ENCODE measurements at places on chromosomes 6 and 20.

- DNase-seq: no peak
Observed at GRCh38 chr6:132548746-132549463, 3.6 kb upstream of the TAAR8 start.

GRCh38 chr6:151722342-151722741 lies 85.1 kb upstream of the ESR1 start:
- DNase-seq: no peak

DNA sequence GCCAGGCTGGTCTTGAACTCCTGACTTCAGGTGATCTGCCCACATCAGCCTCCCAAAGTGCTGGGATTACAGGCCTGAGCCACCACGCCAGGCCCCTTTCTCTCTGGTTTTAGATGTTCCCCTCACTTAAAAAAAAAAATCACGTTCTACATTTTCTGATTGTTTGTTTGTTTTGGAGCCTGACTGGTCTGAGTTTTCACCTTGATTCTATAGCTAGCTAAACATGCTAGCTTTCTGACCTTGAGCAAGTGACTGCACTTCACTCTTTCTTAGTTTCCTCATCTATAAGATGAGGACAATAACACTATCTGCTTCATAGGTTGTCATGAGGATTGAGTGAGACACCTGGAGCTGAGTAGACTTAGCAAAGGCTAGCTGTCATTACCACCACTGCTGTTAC lies 43.7 kb downstream of the SHLD1 start:
- DNase-seq: no peak

- no peak for DNase-seq
Observed at GRCh38 chr6:3749067-3749841, 2.3 kb downstream of the PXDC1 start.

DNA sequence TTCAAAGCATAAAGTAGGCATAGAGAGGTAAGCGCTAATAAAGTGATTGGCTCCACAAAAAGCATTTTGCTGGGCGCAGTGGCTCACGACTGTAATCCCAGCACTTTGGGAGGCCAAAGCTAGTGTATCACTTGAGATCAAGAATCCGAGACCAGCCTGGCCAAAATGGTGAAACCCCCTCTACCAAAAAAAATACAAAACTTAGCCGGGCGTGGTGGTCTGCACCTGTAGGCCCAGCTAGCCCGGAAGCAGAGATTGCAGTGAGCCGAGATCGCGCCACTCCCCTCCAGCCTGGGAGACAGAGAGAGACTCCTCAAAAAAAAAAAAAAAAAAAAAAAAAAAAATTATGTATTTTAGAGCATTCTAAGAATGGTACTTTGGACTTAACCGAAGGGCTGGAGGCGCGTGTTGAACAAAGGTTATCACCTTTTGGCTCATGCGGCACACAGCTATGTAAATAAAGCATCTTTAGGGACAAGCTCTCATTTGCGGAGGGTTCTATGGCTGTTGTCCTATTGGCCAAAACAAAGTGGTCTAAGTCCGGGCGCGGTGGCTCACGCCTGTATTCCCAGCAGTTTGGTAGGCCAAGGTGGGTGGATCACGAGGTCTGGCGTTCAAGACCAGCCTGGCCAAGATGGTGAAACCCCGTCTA lies 17.4 kb downstream of the HFE start:
- DNase-seq: no peak

- no peak for DNase-seq
Observed at GRCh38 chr6:18507018-18507415, 119.9 kb downstream of the RNF144B start.

DNA sequence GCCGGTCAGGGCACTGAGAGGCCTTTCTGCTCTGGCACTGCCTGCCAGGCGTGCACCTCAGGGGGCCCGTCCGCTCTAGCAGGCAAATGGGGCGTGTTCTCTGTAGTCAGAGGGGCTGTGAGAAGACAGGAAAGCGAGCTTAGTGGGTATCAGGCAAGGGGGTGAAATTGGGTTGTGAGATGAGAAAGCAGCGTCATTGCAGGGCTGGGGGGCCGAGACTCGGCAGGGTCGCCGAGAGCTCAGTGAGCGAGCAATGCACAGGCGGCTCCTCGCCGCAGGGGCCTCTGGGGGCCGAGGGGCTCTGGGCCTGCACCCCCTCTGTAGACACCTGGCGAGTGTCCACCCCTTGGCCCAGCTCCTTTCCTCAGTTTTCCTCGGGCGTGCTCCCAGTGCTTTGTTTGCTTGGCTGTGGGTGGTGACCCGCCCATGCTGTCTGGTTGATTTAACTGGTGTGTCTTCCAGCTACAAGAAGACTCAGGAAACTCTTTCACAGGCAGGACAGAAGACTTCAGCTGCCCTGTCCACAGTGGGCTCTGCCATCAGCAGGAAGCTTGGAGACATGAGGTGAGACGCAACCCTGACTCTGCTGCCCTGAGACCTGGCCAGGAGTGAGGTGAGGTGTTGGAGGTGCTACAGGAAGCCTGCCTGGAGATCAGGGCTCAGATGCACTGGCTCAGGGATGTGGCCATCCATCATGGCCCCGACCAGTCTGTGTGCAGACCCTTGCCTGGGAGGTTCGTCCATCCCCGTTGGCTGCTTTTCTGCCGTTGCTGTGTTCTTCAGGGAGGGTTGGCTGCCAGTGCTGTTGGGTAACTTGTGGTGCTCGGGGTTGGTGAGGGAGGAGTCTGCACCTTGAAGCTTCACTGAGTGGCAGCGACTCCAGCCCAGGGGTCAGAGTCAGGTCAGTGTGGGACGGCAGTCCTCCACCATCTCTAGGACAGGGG lies 12.4 kb upstream of the DNAJC5 start:
- no peak for DNase-seq

DNA sequence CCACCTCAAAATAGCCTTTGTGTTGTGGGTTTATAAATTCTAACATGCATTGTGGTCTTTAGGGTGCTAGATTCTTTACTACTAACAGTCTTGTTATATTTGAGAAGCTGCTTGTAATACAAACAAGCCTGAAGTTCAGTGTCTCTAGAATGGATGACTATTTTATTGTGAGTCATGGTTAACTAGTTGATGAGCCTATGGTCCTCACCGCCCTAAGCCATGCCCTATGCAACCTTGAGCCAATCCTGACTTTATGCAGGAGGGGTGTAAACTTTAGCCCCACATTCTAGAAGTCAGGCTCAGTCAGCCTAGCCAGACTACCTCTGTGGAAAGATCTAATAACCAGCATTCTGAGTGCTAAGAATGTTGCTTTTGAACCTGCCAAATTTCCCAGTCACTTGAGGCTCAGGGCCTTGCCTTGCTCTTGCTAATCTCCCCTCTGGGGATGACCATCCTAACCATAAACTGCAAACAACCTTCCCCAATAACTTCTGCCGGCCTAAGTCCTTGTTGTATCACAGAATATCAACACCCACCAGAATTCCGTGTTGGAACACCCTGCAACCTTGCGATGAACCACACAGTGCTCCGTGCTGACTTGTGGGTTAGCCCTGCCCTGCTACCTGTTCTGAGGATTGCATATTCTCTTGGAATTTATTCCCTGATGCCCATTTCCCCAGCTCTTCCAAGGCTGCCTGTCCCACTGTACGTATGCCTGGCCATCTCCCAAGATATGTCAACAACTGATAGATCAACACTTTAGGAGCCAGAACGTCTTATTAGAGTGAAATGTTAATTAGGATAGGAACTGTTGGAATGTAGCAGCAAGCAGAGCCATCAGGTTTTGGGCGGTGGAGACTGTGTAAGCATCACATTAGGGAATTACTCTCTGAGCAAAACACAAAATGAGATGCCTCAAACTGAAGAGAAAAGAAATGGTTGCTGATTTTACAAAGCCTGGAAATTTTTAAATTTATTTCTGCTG lies 71.7 kb upstream of the CEP85L start:
- no peak for DNase-seq

DNA sequence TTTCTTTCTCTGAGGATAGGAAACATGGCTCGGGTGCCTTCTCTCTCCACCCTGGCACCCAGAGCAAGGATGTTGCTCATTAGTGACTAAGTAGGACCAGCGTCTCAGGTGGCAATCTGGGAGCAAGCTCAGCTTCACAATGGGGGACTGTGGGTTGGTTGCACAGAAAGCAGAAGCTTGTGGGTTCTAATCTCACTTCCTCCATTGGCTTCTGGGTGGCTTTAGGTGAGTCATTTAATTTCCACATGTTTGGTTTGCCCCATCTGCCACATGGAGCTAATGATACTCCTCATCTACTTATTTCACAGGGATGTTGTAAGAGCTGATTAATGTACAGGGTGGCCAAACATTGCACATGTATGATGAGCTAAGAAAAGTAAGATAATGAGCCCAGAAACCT lies 54.8 kb upstream of the AKIRIN2 start:
- DNase-seq: no peak

Data from stimulated activated CD4-positive, alpha-beta T cell treated with anti-CD3 and anti-CD28 coated beads, TNF-alpha, amount 100 ng/mL, for 1 hour (primary cell).